ENCODE measurements at places on chromosomes 11 and 22.

DNA sequence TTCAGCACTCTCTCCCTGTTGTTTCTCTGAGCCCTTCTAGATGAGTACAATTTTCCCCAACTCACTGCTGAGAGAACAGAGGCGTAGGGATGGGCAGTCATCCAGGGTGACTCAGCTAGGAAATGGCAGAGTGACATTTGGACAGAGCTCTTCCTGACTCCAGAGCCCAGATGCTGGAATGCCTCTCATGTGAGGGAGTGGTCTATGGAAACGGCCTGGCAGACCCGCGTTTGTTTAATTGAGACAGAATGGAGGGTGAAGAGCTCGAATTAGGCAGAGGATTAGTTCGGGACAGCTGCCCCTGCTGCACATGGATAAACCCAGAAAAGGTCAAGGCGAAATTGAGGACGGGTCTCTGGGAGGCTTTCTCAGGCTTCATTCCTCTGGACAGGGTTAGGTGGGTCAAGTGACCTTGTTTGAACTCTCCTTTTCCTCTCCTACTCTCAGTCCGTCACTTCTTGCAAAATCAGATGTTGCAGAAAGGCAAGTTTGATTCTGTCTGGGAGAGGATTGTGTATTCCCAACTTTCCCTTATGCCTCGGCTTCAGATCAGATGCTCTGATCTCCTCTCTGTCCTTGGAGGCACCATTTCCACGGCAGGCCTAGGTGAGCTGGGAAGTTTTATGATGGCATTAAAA, 7.6 kb upstream of the LMO2 start:
- peak; percentile 62 for DNase-seq

GRCh38 chr11:117818041-117818873, 6.3 kb downstream of the FXYD2 start:
- peak; percentile 71 for DNase-seq

DNA sequence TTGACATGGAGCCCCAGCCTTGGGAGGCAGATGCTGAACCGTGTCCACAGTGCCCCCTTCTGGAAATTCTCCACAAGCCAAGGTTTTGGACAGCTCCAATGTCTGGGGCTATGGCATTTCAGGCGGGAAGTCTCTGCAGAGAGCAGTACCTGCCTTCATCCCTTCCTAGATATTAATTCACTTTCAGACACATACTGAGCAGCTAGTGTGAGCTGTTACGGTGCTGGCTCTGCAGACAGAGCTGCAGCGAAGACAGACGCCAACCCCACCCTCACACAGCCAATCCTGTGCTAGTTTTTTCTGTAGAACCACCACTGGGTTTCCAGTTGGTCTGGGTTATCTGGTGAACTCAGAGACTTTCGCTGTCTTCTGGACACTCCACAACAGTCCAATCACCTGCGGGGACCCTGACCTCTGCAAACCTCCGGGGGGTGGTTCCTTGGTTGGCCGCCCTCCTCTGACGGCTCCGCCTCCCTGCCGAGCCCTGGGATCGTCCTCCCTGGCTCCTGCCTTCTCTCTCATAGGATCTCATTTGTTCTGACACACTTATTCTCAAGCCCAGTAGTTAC, 9.1 kb downstream of the LMF2 start:
- peak; percentile 66 for DNase-seq

- DNase-seq: peak; percentile 54
Measured at GRCh38 chr11:82680252-82680651, 53.4 kb downstream of the FAM181B start.

- no peak for DNase-seq
Measured at GRCh38 chr11:62450543-62451240, 31.9 kb downstream of the SCGB1A1 start.

DNA sequence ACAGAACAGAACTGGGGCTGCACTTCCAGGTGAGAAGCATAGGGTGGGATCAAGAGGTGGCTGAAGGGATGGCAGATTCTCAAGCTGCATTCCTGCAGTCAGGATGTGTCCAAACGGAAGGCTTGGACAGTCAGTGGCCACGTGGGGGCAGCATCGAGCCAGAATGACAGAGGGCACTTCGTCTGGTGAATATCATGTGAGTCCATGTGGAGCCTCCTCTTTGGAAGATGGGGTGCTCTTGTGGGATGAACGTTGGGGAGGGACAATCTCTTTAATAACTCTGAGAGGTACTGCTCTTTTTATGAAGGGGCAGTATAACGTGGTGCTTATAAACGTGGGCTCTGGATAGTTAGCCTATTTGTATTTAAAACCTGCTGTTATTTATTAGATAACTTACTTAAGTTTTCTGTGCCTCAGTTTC, 154.9 kb upstream of the NAV2 start:
- DNase-seq: peak; percentile 56

DNA sequence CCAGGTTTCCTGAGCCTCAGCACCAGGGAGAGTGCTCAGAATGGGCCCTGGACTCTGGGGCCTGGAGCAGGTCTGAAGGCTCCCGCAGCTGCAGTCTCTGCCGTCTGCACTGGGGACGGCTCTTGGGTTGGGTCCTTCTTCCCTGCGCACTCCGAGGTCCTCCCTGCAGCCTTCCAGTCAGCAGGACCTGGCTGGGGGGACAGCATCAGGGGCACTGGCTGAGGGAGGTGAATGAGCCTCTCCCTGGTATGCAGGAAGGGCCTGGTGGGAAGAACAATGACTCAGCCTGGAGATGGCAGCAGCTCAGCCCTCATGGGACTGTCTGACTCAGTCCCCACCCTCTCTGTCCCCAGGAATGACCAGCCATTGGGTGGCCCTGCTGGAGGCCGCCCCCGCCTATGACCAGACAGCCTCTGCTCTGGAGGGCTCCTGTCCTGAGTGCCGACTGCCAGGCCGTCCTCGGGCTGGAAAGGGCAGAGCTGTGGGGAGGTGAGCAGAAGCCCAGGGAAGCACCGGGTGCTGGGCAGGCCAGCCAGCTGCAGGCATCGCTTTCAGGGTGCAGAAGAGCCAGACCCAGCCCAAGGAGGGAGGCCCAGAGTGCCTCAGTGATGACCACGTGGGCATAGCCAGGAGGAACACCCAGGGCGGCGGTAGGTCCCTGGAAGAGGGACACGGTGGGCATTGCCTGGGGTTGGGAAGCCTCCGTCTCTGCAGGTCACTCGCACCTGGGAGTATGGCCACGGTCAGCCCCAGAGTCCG, 455.0 kb downstream of the BRD1 start:
- DNase-seq: no peak

GRCh38 chr11:120512739-120513435, 1.3 kb downstream of the GRIK4 start:
- no peak for DNase-seq
